ENCODE measurements at places on chromosomes 2 and 18.

DNA sequence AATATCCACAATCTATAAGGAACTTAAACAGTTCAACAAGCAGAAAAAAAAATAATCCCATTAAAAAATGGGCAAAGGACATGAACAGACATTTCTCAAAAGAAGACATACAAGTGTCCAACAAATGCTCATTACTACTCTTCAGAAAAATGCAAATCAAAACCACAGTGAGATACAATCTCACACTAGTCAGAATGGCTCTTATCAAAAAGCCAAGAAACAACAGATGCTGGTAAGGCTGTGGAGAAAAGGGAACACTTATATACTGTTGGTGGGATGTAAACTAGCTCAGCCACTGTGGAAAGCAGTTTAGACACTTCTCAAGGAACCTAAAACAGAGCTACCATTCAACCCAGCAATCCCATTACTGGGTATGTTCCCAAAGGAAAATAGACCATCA is 7.2 kb upstream of the CRYGB start:
- no peak for DNase-seq

DNA sequence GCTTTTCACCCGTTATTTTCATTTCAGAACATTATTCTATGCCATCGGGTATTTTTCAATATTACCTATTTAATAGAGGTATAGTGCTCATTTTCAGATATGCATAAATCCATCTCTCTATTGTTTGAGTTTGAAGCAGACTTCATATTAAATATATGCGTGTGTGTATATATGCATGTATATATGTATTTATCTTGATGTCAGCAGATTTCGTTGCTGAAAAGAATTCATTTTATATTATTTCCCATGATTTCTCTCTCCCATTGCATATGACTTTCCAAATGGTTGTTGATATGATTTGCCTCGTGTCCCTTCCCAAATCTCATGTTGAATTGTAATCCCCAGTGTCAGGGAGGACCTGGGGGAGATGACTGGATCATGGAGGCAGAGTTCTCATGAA is 28.6 kb upstream of the COPS8 start:
- DNase-seq = no peak

- DNase-seq = no peak
Measured at GRCh38 chr2:186098821-186099220, 360.2 kb downstream of the FSIP2 start.

DNA sequence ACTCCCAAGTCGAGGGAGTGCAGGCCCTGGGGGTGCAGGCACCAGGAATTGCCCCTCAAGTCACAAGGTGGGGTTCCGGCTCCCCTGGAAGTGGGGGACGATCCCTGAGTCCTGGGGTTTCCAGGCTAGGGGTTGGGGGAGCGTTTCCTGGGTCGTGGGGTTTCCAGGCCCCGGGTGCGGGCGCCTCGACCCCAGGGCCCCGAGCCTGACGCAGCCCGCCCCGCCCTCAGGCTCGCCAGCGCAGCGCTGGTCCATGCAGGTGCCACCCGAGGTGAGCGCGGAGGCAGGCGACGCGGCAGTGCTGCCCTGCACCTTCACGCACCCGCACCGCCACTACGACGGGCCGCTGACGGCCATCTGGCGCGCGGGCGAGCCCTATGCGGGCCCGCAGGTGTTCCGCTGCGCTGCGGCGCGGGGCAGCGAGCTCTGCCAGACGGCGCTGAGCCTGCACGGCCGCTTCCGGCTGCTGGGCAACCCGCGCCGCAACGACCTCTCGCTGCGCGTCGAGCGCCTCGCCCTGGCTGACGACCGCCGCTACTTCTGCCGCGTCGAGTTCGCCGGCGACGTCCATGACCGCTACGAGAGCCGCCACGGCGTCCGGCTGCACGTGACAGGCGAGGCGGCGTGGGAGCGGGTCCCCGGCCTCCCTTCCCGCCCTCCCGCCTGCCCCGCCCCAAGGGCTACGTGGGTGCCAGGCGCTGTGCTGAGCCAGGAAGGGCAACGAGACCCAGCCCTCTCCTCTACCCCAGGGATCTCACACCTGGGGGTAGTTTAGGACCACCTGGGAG is 12.0 kb downstream of the SIGLEC15 start:
- peak; percentile 30 for DNase-seq

GRCh38 chr2:33336036-33336625 is 140.3 kb upstream of the RASGRP3 start:
- DNase-seq = no peak

DNA sequence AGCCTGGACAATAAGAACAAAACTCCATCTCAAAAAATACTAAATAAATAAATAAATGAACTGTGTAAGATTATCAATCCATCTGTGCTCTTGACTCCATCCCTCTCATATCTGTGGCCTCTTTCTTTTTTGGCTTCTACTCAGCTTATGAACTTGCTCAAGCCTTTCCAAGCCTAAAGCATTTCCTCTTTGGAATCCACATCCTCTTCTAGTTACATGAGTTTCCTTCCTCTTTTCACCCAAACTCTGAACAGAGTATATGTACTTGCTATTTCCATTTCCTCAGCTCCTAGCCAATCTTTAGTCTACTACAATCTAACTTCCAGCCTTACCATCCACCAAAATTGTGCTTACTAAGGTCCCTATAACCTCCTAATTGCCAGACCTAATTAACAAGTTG is 2.5 kb upstream of the DNAJC10 start:
- no peak for DNase-seq

DNA sequence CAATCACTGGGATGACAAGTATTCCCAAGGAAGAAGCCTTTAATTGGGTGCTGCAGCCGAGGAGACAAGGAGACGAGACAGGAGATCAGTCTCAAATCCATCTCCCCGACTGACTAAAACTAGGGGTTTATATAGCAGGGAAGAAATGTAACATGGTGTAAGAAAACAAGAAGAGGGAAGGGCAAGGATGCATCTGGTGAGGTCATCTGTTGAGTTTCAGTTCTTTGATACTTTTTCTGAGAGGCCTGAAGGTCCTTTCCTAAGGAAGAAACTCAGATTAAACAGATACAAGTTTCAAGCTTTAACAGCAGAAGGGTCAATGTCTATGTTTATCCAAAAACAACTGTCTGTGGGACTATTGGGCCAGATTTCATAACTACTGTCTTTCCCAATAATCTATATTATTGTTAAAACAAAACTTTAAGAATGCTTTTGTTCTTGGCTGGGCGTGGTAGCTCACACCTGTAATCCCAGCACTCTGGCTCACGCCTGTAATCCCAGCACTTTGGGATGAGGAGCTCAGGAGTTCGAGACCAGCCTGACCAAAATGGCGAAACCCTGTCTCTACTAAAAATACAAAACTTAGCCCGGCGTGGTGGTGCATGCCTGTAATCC is 2.5 kb upstream of the PDCL3 start:
- DNase-seq = no peak

DNA sequence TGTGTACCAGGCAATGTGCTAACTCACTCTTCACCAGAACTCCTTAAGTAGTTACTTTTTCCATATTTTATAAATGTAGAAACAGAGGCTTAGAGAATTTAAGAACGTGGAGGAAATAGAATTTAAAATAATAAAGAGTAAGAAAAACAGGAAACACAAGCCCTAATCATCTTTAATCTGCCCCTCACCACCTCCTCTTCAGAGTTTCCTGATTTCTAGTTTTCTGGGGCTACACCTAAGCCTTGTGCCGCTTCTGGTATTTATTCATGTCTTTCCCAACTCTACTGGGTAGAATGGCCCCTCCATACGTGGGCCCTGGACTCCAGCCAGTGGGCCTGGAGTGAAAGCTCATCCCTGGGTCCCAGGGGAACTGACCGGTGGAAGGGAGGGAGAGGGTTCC is 85.4 kb downstream of the RTN4 start:
- DNase-seq = no peak

DNA sequence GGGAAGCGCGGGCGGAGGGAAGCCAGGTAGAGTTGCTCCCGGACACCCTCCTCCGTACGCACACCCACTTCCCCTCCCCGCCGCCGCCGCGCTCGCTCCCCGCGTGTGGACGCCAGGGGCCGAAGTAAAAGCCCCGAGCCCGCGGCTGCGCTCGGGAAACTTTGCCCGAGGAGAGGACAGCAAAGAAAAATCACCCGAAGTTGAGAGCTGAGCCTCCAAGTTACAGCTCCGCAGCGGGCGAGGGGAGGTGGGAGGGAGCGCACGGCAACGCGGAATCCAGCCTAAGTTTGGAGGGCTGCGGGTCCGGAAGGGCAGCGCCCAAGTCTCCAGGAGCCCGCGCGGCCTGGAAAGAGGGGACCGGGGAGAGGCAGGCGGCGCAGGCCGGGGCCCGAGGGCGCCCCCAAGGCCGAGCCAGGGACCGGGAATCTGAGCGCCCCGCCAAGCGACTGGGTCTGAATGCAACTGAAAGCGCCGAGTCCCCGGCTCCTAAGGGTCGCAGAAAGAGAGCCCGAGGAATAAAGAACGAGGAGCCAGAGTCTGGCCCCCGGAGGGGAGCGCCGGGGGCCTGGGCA is 706 bp upstream of the BCL11A start:
- DNase-seq = no peak

DNA sequence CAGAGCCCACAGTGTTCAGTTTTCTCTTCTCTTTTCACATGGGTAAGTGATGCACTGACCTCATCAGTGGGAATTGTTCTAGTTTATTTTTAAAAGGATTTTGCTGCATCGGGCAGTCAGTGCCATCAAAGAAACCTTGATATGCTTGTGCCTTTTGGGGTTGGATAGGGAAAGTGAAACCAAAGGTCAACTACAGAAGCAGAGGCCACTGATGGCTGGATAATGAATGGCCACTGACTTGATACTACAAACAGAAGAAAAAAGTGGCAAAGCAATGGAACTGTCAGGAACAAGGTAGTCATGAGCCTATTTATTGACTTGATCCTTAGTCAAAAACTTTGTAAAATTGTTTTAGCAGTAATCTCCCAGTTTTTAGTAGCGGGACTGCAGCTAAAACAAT is 636.3 kb upstream of the ZEB2 start:
- no peak for DNase-seq

GRCh38 chr2:64658269-64658668 is 4.6 kb upstream of the SERTAD2 start:
- DNase-seq = no peak

DNA sequence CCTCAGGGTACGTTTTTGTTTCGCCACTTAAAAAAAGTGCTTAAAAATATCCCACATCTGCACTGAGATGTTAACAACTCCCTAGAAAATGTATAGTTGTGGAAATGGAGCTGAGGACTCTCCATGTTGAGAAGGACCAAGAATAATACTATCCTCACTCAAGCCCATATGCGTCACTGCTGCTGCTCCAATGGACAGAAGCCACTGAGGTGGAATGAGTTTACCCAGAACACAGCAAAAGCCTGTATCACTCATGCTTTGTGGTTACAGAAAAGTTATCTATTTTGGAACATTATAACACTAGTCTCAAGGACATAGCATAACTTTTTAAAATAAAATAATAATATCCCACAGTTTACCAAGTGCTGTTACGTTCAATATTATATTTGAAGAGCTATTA is 31.9 kb downstream of the DSC3 start:
- DNase-seq = no peak

GRCh38 chr2:160208655-160209515 is 8.8 kb upstream of the ITGB6 start:
- DNase-seq = no peak

DNA sequence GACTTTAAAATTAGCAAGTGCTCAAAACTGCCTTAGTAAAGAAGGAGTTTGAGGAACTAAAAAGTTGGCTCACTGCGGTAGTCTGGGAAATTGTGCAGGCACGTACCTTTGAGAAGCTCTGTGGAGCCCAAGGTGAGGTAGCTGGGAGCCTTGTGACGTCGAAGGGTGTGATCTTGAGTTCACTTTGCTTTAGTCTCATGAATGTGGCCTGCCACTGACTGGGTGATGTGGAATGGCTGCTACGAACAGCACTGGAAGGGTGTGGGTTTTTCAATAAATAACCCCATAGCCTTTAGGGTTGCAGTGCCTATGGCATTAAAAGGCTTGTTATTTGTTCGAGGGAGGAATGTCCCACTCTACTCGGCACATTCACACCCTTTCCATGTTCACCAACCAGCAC is 312.3 kb downstream of the PRKCE start:
- DNase-seq = no peak

DNA sequence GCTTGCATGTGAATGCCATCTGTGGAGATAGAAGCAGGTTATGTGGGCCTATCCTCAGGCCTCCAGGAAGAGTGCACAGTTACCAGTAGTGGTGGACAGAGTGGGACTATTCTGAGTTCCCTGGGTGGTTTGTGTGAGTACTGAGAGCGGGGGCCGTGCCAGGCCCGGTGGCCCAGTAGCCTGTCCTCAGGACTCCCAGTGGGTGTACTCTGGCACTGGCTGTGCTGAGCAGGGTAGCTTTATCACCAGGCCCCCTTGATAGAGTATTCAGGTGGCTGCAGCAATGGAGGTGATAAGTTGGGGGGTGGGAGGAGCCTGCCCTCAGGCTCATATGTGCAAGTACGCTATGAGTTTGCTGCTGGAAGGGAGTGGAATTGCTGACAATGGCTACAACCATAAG is 979.0 kb upstream of the PIK3C3 start:
- DNase-seq = no peak

- no peak for DNase-seq
Measured at GRCh38 chr2:121289271-121289670, 4.3 kb upstream of the TFCP2L1 start.

GRCh38 chr2:113282747-113283533 is 4.2 kb upstream of the PAX8 start:
- DNase-seq = no peak

- no peak for DNase-seq
Measured at GRCh38 chr2:70503896-70504295, 49.7 kb downstream of the TGFA start.

DNA sequence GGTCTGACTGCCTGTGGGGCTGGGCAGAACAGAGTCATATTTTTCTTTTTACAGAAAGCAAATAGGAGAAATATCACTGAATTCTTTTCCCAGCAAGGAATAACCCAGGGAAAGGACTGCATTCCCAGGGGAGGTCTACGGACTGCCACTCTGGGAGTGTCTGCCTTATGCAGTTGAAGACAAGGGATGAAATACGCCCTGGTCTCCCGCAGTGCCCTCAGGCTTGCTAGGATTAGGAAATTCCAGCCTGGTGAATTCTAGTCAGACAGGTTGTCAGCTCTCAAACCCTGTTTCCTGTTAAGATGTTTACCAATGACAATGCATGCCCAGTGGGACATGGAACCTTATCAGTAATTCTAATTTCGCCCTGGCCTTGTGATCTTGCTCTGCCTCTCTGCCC is 30.3 kb upstream of the PDK1 start:
- DNase-seq = no peak

GRCh38 chr2:54724560-54725342 is 1.3 kb downstream of the EML6 start:
- DNase-seq = peak; percentile 45

- DNase-seq = no peak
Measured at GRCh38 chr18:3814816-3815215, 364.8 kb downstream of the TGIF1 start.

- DNase-seq = no peak
Measured at GRCh38 chr2:101064868-101065549, 62.9 kb downstream of the RPL31 start.

GRCh38 chr2:200496696-200497095 is 13.2 kb downstream of the KCTD18 start:
- no peak for DNase-seq
